ENCODE measurements at places on chromosomes 5 and 9.
A peak's percentile ranks its signal among the peaks of the same experiment; 100 is the strongest.

GRCh38 chr9:25889661-25890060, 211.4 kb upstream of the TUSC1 start:
- no peak for DNase-seq

DNA sequence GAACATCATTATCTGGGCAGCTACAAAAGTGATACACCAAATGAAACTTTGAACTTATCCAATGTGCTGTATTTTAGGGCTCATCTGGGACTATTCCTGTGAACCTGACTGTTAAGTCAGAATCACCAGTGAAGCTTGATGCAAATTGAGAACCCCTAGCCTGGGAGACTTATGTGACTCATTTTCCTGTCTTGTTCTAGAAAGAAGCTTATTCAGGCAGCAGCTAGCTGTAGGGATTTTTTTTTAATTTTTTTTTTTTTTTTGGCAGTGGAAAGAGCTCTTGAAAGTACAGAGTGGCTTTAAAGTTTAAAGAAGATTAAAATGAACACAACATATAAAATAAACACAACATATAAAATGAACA, 81.1 kb upstream of the TNFAIP8 start:
- DNase-seq: peak; percentile 15

GRCh38 chr9:108386859-108387384, 468.9 kb downstream of the ACTL7B start:
- DNase-seq: no peak

GRCh38 chr5:1134478-1134877, 22.6 kb upstream of the SLC12A7 start:
- DNase-seq: no peak

GRCh38 chr5:6554812-6555211, 78.0 kb downstream of the NSUN2 start:
- no peak for DNase-seq

DNA sequence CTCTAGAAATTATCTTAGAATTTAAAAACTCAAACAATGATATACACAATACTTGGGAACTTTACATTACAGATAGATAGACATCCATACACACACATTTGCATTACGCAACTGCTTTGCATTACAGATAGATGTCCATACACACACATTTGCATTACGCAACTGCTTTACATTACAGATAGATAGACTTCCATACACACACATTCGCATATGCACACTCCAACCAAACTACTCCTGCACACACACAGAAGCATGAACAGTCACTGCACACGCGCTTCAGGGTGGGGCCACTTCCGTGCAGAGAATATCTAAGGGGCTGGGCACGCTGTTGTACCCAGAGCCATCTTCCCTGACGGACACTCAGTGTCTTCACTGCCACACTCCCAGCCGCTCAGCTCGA, 7.9 kb upstream of the ADAMTS16 start:
- DNase-seq: no peak

- no peak for DNase-seq
These were observed 106.9 kb upstream of the PTCH1 start for GRCh38 chr9:95623640-95624039.

DNA sequence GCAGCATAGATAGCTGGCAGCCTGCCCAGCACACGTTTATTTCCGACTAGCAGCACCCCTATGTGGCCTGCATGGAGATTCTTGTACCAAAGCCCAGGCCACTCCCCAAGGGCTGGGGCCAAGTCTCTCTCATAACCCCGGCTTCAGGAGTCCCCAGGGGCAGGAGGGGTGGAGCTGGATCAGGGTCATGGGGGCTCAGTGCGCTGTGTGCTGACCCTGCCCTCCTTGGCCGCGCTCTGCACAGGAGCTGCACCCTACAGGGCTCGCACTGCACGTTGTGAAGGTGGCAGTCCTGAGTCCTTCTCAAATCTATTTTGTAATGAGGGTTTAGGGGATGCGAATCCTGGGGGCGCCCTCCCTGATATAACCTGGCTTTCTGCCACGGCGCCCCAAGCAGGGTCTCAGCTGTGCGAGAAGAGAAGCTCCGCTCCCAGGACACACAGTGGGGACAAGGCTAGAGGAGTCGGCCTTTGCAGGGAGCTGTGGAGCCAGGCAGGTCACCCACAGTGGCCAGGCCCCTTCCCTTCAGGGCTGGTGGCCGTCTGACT, 28.6 kb downstream of the NKD2 start:
- DNase-seq: no peak

DNA sequence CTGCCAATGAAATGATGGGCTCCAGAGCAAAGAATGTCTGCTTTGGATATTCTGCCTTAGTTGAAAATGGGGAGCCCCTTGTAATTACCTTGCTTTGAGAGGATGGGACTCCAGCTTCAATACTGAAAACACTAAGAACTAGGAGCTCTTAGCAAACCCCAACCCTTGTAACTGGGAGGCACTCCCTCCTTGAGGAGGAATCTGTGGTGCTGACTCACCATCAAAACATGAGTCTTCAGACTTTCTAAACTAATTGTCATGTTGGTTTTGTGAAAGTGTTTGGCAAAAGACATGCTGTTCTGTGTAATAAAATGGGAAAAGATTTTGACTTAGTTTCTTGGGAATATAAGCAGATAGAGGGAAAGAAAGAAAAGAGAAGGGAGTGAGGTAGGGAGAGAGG, 91.9 kb upstream of the PTPRD start:
- no peak for DNase-seq

- no peak for DNase-seq
These were observed 5.3 kb upstream of the TJP2 start for GRCh38 chr9:69168709-69169217.

GRCh38 chr5:51279983-51280706, 103.1 kb upstream of the ISL1 start:
- DNase-seq: no peak

DNA sequence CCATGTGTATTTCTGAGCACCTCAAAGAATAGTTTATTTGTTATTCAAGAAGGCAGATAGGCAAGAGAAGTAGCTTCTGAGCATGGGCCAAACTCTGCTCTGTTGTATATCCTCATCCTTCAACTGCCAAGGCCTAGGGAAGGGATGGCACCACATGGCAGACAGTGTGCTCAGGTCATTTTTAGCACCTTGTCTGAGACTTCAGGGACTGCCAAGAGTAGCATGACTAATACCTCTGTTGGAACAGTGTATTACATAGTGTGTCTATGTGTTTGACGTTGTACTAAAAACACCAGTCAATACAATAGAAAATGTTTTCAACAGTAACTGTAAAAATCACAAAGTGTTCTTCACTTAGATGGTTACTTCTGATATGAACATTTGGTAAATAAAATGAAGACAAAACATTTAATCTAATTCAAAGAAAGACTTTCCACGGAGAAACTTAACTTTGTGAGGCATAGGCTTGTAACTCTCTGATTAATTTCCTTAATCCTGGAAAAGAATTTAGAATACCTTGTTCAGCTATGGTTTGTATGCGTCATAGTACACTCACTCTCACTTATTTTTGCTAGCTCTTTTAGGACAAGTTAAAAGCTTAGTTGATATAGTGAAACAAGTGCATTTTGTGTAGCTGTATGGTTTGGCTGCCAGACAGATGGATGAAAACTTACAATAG, 318.4 kb upstream of the RIOK2 start:
- DNase-seq: no peak

DNA sequence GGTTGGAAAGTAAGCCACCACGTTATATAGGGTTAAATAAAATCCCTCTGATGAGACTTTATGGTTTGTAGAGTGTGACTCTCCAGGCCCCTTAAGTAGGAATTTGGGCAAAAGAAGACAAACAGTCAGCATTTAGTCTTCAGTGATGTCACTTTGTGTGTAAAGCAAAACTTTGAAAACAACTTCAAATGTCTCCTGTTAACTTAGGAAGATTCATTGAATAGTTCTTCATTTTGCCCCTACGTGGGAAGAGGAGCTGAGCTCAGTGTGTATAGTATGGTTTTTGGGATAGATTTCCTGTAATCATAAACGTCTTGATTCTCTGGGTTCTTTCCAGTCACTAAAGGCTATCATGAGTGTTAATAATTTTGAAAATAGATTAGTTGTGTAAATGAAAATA, 101.3 kb downstream of the GADD45G start:
- DNase-seq: no peak

DNA sequence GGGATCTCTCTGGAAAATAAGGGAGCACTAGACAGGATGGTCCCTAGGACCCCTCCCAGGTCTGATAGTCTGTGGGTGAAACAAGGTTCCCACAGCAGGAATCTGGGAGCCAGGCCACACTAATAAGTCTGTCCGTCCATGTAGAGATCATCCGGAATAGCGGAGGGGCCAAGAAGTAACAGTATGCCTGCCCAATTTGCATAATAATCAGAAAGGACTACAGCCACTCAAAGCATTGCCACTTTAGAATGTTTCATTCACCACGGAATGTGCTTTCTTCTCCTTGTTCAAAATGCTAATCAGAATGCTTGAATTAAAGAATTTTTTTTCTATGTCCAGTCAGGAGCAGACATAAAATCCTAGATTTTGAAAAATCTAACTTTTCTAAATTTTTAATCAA, 254.9 kb downstream of the ACTL7B start:
- DNase-seq: no peak

All from Panc1 (cell line).